ENCODE measurements at places on chromosomes 7 and 10.

- DNase-seq = no peak
Measured at GRCh38 chr10:13997650-13998049, 333.1 kb downstream of the FRMD4A start.

- DNase-seq = no peak
Measured at GRCh38 chr10:125164421-125164820, 4.1 kb upstream of the CTBP2 start.

DNA sequence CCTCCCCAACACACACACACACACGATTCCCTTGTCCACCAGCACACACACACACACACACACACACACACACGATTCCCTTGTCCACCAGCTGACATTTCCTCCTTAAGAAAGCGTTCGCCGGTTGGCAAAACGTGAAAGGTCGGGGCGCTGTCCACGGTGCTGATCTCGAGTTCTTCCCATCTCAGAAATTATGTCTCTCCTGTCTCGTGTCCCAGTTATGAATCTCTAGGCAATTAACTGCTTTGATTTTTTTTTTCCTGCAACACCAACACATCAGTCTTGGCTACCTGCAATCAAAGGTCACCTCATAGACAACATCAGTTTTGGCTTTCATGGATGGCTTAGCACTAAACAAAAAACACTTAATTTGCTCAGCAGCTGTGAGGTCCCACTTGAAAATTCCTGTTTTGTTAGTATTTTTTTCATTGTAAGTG is 1.9 kb downstream of the INA start:
- no peak for DNase-seq

GRCh38 chr10:131833446-131834080 is 67.2 kb upstream of the PPP2R2D start:
- no peak for DNase-seq

- DNase-seq = no peak
Measured at GRCh38 chr7:41039386-41039953, 663.4 kb downstream of the INHBA start.

GRCh38 chr7:117791877-117792780 is 81.1 kb downstream of the CTTNBP2 start:
- DNase-seq = no peak

- no peak for DNase-seq
Measured at GRCh38 chr10:71537125-71537524, 140.4 kb downstream of the CDH23 start.

DNA sequence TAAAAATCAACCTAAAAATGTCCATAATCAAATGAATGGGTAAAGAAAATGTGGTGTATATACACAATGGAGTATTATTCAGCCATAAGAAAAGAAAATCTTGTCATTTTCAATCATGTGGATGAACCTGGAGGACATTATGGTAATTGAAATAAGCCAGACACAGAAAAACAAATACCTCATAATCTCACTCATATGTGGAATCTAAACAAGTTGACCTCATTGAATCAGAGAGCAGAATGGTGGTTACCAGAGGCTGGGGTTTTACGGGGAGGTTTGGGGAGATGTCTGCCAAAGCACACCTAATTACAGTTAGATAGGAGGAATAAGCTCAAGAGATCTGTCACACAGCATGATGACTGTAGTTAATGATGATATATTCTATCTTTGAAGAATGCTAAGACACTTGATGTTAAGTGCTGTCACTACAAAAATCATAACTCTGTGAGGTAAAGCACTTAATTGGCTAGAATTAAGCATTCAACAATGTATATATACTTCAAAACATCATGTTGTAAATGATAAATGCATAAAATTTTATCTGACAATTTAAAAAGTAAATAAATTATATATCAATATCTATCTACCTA is 39.1 kb upstream of the TNPO3 start:
- DNase-seq = no peak

GRCh38 chr10:124648131-124648475 is 96.1 kb downstream of the FAM53B start:
- no peak for DNase-seq

GRCh38 chr7:118324790-118325449 is 100.4 kb downstream of the ANKRD7 start:
- no peak for DNase-seq

GRCh38 chr10:116783011-116783655 is 40.8 kb upstream of the HSPA12A start:
- no peak for DNase-seq

DNA sequence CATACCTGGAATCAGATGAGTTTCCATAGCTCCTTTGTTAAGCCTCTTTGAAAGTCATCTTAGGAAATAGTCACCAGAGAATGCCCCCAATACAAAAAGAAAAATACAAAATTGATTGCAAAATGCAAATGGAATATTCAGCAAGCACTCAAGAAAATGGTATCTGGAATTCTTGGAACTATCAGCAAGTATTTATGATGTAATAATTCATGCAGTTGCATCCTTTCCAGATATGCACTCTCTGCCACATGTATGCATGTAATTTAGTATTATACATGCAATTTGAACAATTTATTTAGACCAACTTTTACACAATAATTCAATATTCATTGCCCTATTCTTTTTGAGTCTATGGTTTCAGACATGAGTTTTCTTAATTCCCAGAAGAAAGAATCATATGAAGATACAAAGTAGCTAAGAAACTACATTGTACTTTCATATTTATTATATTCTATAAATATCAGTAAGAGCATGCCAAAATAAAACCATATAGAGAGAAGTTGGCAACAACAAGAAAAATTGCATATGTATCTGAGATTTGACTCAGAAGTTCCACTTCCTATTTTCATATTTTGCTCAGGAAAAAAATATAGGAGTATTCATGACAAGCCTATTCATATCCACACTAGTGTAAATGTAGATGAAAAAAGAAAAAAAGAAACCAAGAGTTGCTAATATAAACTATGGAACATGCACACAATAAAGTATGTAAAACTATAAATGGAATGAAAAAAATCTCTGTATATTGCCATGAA is 338.5 kb downstream of the SEMA3D start:
- DNase-seq = no peak

DNA sequence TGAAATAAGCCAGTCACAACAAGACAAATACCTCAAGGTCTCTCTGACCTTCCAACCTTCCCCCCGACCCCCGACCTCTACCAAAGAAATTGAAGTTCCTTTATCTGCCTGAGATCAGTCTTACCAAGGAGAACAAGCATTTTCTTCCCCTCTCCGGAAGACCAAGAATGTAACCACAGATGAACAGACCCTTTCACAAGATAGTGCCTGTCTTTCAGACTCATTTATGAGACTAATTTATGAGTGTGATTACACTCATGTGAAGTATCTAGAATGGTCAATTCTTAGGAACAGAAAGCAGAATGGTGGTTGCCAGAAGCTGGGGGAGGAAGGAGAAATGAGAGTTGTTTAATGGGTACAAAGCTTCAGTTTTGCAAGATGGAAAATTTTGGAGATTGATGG is 108.9 kb upstream of the MKLN1 start:
- DNase-seq = no peak

DNA sequence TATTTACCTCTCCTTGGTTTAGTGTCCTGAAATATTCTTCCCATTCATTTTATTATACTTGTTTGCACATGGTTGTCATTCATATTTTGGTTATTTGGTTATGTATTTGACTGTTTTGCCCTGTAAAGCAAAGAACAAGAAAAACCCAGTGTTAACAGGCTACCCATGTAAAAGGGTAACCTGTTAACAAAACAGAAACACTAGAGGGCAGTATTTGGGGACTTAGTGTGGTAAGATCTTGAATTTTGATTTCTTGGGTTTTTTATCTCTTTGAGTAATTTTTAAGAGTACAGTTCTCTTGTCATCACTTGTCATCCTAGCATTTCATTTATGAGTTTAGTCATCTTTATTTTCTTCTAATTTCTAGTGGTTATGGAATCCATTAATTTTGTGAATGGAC is 51.3 kb downstream of the POLL start:
- no peak for DNase-seq

- DNase-seq = no peak
Measured at GRCh38 chr10:123421461-123421860, 244.7 kb upstream of the GPR26 start.

DNA sequence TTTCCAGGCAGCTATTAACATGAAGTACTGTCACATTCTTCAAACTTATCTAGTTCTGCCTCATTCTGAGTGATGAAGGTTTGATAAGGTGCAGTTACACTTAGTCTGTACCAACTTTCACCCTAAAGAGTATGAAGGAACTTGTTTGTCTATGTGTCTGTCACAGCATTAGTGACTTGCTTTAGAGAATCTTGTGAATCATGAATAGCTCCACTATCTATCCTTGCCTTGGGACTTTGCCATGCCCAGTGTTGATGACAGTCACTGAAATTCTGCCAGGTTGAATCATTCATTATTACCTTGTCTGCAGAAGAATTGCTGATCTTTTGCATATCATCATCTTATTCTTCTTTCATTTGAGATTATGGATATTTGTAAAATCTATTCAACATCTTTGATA is 50.9 kb upstream of the A1CF start:
- no peak for DNase-seq

GRCh38 chr10:29392376-29393021 is 103.6 kb downstream of the LYZL1 start:
- DNase-seq = peak; percentile 20

DNA sequence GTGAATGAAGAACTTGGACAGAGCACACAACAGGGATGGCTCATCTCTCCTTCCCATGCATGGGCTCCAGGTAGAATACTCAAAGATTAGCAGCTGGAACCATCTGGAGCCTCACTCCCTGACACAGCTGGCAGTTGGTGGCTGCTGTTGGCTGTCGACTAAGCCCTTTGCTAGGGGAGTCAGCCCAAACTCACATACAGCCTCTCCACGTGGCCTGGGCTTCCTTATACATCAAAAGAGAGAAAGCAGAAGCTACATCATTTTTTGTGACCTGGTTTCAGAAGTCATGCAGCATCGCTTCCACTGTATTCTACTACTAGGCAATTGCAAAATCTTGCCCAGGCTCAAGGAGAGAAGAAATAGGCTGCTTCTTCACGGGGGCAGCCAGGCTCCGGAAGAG is 24.4 kb downstream of the ASNS start:
- DNase-seq = no peak

- no peak for DNase-seq
Measured at GRCh38 chr7:92813390-92814024, 22.9 kb downstream of the CDK6 start.

DNA sequence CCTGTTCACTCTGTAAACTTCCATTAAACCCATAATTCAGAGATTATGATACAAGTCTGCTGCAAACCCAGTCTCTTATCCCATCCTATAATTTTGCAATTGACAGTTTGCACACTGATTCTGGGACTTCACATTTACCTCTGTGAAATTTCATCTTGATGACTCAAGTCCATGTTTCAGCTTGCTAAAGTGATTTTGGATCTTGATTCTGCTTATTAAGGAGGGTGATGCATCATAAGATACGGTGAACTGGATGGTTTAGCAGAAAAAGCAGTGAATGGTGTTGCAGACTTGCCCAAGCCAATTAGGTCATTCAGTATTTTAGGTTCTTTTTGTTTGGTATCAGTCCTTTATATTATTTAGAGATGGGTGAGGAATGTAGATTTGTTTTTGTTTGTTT is 125.5 kb upstream of the PODXL start:
- no peak for DNase-seq

- DNase-seq = no peak
Measured at GRCh38 chr10:79111427-79111826, 42.7 kb downstream of the ZMIZ1 start.

- no peak for DNase-seq
Measured at GRCh38 chr7:99798972-99799371, 15.0 kb upstream of the CYP3A4 start.

DNA sequence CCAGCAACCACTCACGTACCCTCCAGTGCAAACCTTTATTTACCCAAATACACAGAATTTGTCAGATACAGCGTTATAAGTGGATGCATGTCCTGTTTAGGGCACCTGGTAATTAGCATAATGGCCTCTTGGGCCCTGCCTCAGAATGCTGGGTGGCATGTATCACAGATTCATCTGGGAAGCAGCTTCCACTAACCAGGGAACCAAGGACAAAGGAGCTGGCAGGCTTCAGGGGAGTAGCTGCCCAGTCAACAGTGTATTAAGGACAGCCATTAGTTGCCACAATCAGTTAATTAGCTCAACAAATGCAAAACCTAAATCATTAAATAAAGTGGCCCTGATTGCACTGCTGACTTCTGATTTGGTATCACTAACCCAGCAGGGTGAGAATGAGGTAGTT is 105.7 kb downstream of the RAPGEF5 start:
- no peak for DNase-seq

GRCh38 chr7:17405786-17406185 is 107.3 kb downstream of the AHR start:
- no peak for DNase-seq

Measured in iPS DF 6.9 (cell line).